ENCODE measurements at places on chromosomes 5 and 9.

GRCh38 chr5:72234265-72234700, 85.8 kb downstream of the MRPS27 start:
- no peak for DNase-seq

- no peak for DNase-seq
Measured at GRCh38 chr5:88657906-88658775, 224.8 kb downstream of the MEF2C start.

GRCh38 chr5:5795074-5795771, 372.7 kb downstream of the ICE1 start:
- DNase-seq, result no peak

DNA sequence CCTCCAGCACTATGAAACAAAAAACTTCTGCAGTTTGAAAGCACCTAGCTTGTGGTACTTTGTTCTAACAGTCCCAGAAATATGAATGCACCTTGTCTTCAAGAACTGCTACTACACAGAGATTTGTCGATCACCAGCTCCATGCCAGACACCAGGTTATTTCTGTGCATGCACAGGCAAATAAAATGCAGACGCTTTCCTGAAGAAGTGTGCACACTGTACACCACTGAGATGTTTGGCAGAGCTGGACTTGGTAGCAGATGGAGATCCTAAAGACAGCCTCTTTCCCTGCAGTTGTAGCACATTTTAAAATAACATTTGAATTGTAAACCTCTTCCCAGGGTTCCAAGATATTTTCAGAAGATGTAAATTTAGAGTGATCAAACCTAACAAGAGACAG, 730.0 kb downstream of the MTRR start:
- DNase-seq, result no peak

- DNase-seq, result no peak
Measured at GRCh38 chr5:132629230-132629944, 28.6 kb upstream of the IL13 start.

DNA sequence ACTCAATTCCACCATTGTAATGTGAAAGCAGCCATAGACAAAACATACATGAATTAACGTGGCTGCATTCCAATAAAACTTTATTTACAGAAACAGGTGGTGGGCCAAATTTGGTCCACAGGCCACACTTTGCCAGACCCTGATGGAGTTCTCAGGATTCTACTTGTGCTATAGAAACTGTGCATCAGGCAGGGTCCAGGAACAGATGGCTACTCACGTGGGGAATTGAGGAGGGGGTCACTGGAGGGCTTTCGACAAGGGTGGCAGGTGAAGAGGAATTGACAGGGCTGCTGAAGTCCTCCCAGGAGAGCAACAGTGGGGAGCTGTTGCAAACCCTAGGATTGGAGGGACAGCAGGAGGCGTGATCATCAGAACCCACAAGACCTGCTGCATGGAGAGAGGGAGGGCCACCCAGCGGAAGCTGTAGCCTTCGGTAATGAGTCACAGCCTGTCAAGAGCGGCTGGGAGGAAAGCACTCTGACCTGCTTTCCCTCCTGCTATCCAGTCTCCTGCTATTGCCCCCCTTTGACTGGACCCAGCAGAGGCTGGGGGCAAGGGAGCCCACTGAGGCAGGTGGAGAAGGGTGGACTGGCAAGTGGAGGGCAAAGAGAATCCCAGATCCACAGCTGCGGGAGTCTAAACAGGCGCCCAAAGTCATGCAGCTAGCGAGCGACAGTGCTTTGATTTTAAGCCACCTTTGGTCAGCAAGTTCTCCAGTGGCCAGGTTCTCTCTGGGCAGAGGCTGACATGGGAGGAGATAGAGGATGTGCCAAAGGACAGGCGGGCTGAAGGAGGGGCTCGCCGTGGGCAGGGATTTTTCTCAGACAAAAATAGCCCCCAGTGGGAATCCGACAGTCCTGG, 138.3 kb upstream of the SMIM23 start:
- no peak for DNase-seq

DNA sequence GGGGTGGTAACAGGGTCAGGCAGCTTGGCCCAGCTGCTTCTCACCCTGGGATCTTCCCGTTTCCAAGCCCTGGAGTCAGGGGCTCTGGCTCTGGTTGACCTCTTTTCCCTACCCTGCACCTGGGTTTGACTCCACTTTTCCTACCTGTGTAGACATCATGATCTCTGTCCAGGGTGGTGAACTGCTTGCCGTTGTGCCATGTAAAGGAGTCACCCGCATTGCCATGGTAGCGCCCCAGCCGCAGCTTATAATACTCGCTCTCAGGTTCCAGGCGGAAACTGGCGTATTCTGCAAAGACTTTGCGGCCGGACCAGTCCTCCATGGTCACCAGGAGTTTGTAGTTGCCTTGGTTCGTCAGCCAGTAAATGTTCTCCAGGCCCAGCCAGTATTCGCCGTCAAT, 30.9 kb downstream of the ANGPTL2 start:
- DNase-seq, result no peak

DNA sequence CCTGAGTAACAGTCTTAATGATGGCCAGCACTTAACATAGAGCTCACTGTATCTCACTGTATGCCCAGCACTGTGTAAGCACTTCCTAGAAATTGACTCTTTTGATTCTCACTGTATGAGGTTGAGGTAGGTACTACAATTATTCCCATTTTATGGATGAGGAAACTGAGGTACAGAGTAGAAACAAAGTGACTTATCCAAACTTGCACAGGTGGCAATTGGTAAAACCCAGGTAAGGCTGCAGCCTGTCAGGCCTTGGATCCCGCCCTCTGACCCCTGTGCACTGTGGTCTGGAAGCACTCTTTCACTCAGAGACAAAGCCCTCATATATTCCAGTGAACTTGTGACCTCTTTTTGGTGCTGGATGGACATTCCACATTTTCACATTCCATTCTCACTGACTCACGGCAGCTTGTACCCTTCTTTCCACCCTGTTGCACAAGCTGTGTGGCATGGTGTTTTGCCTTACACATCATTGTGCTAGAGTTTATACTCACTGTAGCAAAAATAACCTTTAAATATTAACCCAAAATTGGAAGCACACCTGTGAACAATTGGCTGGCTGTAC, 21.7 kb downstream of the ANKRD55 start:
- DNase-seq, result peak; percentile 62

GRCh38 chr5:137679910-137680309, 56.0 kb downstream of the KLHL3 start:
- DNase-seq, result no peak

DNA sequence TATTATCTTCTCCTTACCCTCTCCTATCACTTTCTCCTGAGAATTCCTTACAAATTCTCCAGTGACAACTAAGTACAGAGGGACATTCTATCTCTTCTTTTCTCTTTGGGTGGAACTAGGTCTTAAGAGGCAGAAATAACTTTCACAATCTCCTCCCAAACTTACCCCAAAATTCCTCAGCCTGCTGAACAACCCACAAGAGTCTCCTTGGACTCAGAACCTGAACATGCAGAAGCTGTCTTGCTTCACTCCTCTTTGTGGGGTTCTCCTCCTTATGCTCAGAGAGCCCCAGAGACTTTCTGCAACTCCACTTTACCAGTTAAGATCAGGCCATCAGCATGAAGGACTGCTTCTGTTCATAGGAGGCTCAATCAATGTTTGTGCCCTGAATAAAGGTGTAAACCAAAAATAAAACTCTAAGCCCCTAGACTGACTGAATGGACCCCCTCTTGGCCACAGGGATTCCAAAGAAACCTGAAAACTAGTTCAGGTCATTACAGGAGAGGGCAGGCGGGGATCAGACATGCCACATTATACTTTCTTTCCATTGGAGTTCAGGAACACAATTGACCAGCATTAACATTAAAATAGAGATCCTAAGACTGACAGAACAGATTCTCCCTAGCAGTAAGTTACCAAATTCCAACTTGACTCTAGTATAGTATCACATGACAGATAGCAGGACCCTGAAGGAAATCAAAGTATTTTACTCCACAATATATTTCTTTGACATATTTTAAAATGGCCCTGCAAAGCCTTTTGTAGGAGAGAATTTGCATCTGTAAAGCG, 179.7 kb upstream of the FBXL17 start:
- DNase-seq, result no peak

DNA sequence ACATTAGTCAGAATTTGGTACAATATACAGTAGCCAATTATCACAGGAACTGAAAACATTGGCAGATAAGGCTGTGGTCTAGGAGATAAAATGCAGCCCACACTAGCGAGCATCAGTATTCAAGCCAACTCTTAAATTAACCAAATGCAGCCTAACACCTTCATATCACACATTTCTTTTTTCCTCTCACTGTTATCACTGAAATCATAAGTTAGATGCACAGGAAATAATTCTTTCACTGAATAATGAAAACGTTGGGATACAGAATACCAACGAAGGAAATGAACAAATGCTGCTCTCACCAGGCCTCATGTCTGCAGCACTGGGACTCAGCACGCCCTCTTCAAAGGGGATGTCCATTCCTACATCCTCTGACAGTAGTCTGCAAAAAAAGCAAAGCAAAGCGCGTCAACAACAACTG, 109.1 kb upstream of the PCA3 start:
- no peak for DNase-seq

- DNase-seq, result no peak
Measured at GRCh38 chr9:86836797-86837196, 110.5 kb downstream of the GAS1 start.

GRCh38 chr5:133365738-133366137, 246.6 kb downstream of the FSTL4 start:
- no peak for DNase-seq

GRCh38 chr5:24681106-24681505, 36.3 kb upstream of the CDH10 start:
- no peak for DNase-seq

GRCh38 chr5:119168401-119168800, 97.5 kb downstream of the DMXL1 start:
- DNase-seq, result no peak

- no peak for DNase-seq
Measured at GRCh38 chr5:107444300-107444699, 226.4 kb downstream of the EFNA5 start.

DNA sequence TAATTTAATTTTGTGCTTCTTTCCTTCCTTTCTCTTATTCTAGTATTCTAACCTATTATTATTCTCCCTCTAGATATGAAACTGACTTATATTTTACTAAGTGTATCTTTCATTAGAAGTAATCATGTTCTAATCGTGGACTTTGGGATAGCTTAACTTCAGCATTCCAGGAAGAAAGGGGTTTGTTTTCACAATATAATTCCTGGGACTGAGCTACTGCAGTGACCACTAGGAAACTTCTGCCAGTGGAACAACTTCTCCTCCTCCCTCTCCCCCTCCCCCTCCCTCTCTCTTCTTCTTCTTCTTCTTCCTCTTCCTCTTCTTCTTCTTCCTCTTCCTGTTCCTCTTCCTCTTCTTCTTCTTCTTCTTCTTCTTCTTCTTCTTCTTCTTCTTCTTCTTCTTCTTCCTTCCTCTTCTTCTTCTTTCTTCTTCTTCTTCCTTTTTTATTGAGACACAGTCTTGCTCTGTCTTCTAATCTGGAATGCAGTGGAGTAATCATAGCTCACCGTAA, 127.9 kb downstream of the NNT start:
- no peak for DNase-seq

DNA sequence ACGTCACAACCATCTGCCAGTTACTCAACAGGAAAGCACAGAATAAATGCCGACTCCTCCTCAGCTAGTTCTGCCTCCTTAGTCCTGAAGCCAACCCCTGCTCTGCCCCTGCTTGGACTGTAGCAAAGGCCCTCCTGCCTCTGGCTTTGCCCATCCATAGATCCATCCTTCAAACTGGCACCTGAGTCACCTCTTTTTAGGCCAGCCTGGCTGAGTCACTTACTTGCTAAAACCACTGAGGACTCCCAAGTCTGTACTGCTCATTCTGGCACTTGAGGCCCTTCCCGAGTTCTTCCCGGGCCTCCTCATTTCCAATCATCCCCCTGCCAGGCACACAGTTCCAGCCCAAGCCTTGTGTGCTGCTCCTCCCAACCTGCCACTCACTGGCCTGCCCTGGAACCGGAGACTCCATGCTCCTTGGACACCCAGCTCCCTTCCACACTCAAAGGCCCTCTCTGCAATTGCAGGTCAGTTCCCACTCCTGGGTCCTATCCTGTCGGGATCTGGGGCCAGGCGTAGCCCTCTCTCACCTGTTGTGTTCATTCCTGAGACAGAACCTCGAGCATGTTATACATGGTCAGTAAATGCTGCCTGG, 220.1 kb downstream of the DAB2IP start:
- no peak for DNase-seq

GRCh38 chr5:66661149-66661548, 65.0 kb downstream of the MAST4 start:
- DNase-seq, result no peak

- DNase-seq, result no peak
Measured at GRCh38 chr5:84292788-84293653, 91.7 kb downstream of the EDIL3 start.

DNA sequence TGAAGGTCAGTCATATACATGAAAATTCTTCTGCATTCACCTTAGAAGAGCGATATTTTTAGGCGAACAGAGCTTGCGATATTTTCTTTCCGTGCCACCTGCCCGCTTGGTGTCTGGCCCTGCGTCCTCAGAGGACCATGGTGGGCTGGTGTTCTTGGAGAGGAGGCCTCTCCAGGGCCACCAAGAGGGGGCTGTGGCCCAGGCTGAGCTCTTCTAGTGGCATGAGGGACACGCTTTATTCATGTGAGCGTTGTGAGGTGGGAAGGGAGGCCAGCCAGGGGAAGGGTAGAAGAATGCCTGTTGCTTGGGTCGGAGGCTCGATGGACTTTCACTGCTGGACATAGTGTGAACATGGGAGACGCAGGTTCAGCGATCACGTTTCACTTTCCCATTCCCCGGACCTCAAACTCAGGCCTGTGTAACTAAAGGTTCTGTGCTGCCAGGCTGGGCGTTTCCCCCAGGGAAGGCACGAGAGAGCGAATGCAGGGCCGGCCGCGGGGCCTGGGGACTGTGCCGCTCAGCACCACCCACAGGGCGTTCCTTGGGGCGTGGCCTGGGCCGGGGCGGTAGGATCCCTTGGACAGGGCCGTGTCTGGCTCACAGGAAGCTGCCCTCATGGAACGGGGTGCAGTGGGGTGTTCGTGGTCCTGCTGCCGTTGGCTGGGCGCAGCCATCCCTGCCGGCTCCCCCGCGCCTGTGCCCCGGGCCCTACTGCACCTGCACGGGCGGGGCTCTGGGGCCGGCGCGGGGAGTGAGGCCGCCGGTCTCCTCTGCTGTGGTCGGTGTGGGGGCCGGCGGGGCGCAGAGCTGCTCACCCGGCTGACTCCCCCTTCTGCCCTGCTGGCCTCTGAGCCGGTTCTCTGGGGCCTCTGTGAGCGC, 40.7 kb upstream of the CLPTM1L start:
- DNase-seq, result peak; percentile 12

- DNase-seq, result no peak
Measured at GRCh38 chr5:132253008-132253441, 4.5 kb upstream of the PDLIM4 start.

DNA sequence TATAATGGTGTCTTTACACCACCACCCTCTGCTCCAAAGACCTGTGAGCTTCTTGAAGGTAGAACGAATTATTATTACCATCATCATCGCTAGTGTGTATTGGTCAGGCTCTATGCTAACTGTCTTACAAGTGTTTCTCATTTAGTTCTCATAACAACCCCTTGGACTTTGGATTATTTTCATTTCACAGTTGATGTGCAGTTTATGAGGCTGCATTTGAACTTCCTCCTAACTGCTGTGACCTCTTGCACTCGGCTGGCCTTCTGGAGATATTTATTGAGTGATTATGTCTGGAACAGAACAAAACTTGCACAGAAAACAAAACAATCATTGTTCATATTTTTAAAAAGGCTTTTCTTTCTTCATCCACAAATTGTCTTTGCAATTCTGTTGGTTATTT, 306.3 kb upstream of the SGCD start:
- no peak for DNase-seq

GRCh38 chr5:146860213-146860893, 18.2 kb downstream of the PPP2R2B start:
- no peak for DNase-seq

- DNase-seq, result no peak
Measured at GRCh38 chr9:112286926-112287325, 46.5 kb downstream of the PTBP3 start.
